ENCODE measurements at places on chromosomes 5 and 9. TPM values are rescaled to one million over a fixed set of nuclear protein-coding genes. Genes with fewer than 3 reads are reported as not detected.

GRCh38 chr5:61346511-61346910 is 14.5 kb downstream of the ZSWIM6 start:
- H3K27me3 ChIP-seq: no peaks in the 10 kb centered on the region
- H3K4me3 ChIP-seq: no peak overlapping the region
- peak; percentile 70 for DNase-seq
- no peak overlapping the region for H3K27ac ChIP-seq
- peaks cover 30% of the 10 kb centered on the region for H3K4me1 ChIP-seq

DNA sequence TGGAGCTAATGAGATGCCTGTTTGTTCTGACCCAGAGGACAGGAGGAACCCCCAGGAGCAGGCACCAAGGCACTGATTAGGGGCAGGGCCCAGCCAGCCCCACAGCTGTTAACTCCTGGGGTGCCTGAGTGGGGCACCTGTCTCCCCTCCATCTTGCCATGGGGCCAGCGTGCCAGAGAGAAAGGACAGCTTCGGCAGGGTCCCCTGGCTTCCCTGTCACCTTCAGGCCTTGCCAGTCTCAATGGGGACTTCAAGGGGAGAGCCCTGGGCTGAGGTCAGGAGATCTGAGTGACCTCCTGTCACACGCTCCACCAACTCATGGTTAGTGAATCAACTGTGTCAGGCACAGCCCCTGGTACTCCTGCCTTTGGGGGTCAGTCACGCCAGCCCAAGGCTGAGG is 152.7 kb upstream of the MVB12B start:
- H3K4me3 ChIP-seq: no peak overlapping the region
- H3K27ac ChIP-seq: no peak overlapping the region
- no peaks in the 10 kb centered on the region for H3K4me1 ChIP-seq
- DNase-seq: no peak
- H3K36me3 ChIP-seq: no peaks in the 10 kb centered on the region

DNA sequence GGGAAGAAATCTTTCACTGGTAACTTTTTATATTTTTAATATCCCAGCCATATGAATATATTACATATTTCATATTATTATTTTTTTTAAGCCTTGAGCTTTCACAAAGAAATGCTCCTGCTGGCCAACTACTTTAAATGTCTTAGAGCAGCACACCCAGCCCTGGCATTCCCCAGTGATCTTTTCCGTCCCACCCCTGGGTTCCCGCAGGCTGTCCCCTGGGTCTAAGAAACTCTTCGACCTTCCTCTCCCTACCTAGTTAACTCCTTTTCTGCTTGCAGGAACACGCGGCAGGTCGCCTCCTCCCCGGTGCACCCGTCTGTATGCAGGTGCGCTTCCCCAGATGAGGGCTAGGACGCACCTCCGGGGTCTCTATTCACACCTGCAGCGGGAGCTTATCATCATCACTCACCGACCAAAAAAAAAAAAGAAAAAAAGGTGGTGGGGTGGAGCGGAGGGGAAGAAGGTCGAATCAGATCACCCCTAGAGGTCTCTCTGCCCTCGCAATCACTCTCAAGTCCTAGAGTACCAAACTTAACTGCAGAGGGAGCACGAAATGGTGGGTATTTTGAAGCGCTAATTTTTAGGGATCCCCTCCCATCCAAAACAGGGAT is 696 bp downstream of the ZFP62 start:
- H3K27me3 ChIP-seq: no peaks in the 10 kb centered on the region
- DNase-seq: no peak
- H3K4me1 ChIP-seq: peaks cover 6% of the 10 kb centered on the region
- peak overlapping the region; percentile 67 for H3K4me3 ChIP-seq
- H3K36me3 ChIP-seq: no peaks in the 10 kb centered on the region

DNA sequence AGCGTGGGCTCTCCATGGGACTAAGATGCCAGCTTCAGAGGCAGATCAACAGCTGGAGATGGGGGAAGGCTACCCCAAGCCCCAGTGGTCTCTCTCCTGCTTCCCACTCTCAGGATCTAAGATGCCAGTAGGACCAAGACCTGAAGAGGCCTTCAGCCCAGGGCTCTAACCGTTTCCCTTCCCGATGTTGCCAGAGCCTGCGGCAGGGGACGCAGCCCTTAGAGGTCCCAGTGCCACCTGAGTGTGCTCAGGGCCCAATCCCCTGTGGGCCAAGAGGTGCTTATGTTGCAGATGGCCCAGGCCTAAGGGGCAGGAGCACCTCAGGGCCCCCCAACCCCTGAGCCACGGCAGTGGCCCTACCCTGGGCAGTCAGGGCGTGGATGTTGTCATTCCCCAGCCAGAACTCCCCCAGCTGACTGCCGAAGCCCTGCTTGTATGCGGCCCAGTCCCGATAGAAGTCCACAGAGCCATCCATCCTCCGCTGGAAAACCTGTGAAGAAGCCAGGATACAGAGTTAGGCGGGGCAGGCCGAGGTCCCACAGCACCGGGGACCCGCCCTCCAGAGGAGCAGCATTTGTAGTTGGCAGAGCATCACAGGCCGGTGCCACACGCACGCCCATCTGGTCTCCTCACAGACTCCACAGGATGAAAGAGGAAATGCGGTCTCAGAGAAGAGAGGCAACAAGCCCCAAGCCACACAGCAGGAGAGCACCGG is 5.4 kb downstream of the FCN1 start:
- no peak overlapping the region for H3K27ac ChIP-seq
- H3K4me1 ChIP-seq: no peaks in the 10 kb centered on the region
- no peak overlapping the region for H3K4me3 ChIP-seq

GRCh38 chr9:37002413-37003217 is 31.5 kb downstream of the PAX5 start:
- no peaks in the 10 kb centered on the region for H3K36me3 ChIP-seq
- H3K27me3 ChIP-seq: peaks cover 54% of the 10 kb centered on the region
- H3K27ac ChIP-seq: no peak overlapping the region
- H3K4me3 ChIP-seq: no peak overlapping the region
- DNase-seq: no peak
- H3K4me1 ChIP-seq: no peaks in the 10 kb centered on the region

- H3K27ac ChIP-seq: no peak overlapping the region
- peaks cover 21% of the 10 kb centered on the region for H3K27me3 ChIP-seq
- peak overlapping the region; percentile 36 for H3K4me3 ChIP-seq
- no peaks in the 10 kb centered on the region for H3K36me3 ChIP-seq
- peak; percentile 61 for DNase-seq
- peaks cover 9% of the 10 kb centered on the region for H3K4me1 ChIP-seq
Measured at GRCh38 chr5:171629628-171630349, 155.8 kb upstream of the SMIM23 start.

DNA sequence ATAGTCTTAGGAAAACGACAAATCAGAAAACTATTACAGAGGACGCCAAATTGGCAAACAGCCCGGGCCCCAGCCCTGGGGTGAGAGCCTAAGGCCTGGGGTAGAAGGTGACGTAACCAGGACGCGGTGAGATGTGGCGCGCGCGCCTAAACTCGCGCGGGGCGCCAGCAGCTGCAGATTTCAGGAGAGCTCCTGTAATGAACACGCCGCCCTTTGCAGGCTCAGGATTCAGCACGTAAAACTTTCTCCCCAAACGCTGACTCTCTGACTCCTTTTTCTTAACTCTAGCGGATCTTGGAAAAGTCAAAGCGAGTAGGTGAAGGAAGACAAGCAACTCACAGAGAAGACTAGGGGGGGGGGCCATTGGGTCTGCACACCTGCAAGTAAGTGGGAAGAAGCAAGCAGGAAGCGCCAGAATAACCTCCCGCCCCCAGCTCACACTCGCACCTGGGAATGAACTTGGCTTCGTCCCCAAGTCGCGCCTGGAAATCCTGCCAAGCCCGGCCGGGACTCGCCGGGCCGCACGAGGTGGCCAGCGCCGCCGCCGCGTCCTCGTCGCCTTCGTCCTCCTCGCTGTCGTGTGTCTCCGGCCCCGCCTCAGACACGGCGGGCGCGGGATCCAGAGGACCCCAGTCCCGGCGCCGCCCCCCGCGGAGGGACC is 822 bp downstream of the RASEF start:
- H3K27ac ChIP-seq: no peak overlapping the region
- no peaks in the 10 kb centered on the region for H3K4me1 ChIP-seq
- H3K27me3 ChIP-seq: peaks cover 35% of the 10 kb centered on the region
- peak overlapping the region; percentile 11 for H3K4me3 ChIP-seq
- DNase-seq: no peak
- no peaks in the 10 kb centered on the region for H3K36me3 ChIP-seq

DNA sequence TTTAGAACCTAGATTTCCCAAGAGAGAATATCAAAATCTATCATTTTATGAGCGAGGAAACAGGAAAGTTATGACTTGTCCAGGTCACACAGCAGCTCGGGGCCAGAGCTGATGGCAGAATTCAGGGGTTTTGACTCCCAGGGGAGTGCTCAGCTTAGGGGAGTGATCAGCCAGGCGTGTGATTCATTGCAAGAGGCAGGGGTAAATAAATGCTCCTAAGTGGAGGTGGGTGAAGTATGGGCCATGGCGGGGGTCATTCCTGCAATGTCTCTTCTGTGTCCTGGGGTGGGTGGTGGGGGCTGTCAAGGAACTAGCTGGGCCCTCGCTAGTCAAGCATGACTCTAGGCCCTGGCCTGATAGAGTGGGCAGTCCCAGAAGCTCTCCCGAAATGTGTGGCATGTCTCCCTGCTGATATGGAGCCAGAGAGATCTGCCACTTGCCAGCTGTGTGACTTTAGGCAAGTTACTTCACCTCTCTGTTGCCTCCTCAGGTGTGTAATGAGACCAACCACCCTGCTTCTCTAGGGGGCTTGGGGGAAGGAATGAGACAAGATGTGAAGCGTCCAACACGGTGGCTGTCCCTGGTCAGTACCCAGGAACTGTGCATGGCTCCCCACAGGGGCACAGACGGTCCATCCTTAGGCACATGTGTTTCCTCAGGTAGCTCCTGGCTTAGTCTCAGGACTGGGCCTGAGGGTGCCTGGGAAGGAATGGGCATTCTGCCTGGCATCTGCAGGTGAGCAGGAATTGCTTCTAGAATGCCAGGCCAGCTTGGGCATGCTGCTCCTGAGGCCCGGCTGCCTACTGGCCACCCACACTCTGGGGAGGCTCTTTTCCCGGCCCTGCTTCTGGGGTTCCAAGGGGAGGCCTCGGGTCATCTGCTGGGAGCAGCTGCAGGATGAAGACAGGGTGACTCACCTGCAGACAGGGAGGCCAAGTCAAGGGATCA is 36.5 kb upstream of the SH3PXD2B start:
- H3K4me1 ChIP-seq: no peaks in the 10 kb centered on the region
- no peak overlapping the region for H3K27ac ChIP-seq
- H3K4me3 ChIP-seq: no peak overlapping the region
- no peaks in the 10 kb centered on the region for H3K36me3 ChIP-seq
- peaks cover under 1% of the 10 kb centered on the region for H3K27me3 ChIP-seq

- no peaks in the 10 kb centered on the region for H3K36me3 ChIP-seq
- H3K4me3 ChIP-seq: no peak overlapping the region
- H3K27ac ChIP-seq: no peak overlapping the region
Measured at GRCh38 chr9:123425261-123425821, 69.3 kb downstream of the CRB2 start.

- H3K4me3 ChIP-seq: no peak overlapping the region
- H3K36me3 ChIP-seq: no peaks in the 10 kb centered on the region
- no peaks in the 10 kb centered on the region for H3K4me1 ChIP-seq
- DNase-seq: peak; percentile 46
- no peak overlapping the region for H3K27ac ChIP-seq
Measured at GRCh38 chr5:180718810-180719453, 20.9 kb downstream of the OR2Y1 start.

- H3K4me3 ChIP-seq: no peak overlapping the region
- H3K27me3 ChIP-seq: no peaks in the 10 kb centered on the region
- no peak overlapping the region for H3K27ac ChIP-seq
- H3K4me1 ChIP-seq: peaks cover 8% of the 10 kb centered on the region
Measured at GRCh38 chr5:74322191-74322590, 318.3 kb downstream of the ENC1 start.

DNA sequence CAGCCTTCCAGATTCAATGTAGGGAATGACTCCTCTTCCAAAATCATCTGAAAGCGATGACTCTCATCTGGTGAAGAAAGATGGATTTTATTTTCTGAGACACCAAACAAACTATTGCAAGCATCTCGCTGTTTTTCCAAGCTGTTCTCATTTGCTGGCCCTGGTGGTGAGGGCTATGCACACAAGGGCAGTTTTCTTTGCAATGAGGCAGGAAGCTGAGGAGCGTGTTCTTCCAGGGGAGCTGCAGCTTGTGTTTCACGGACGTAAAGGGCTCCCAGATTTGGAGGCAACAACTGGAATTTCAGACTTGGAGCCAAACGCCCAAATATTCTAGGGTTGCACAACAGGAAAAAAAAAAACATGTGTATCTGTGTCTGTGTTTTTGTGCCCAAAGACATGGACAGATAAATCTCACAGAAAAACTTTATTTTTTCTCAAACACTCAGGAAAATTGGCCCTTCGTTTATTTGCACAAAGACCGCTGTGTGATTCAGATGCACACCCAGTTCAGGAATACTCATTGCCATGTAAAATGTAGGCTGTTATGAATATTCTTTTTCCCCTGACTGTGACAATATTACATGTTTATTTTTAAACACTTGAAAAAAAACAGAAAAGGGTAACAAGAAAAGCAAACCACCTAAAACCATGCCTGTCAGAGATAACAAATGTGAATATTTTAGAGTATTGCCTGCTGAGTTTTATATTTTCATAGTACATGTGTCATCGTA is 151.3 kb downstream of the GAS1 start:
- H3K4me3 ChIP-seq: no peak overlapping the region
- no peaks in the 10 kb centered on the region for H3K27me3 ChIP-seq
- H3K27ac ChIP-seq: no peak overlapping the region
- DNase-seq: no peak
- H3K36me3 ChIP-seq: no peaks in the 10 kb centered on the region

DNA sequence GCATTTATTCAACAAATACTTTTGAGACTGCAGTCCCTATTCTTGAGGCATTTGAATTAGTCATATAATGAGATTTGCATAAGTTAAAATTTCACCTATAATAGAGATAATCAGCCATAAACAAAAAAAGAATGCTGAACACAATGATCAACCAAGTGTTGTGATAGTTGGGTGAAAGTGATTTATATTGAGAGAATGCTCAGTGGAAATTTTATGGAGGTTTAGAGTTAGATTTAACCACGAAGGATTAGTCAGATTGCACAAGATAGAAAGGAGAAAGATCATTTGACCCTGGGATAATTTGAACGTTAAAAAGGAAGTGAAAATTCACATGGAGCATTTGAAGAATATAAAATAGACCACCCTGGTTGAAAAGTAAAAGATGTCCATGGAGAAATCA is 356.2 kb downstream of the NPR3 start:
- no peaks in the 10 kb centered on the region for H3K4me1 ChIP-seq
- no peaks in the 10 kb centered on the region for H3K36me3 ChIP-seq
- H3K27ac ChIP-seq: no peak overlapping the region
- H3K27me3 ChIP-seq: peaks cover 2% of the 10 kb centered on the region
- H3K4me3 ChIP-seq: no peak overlapping the region

GRCh38 chr5:96788112-96788749 is 19.5 kb downstream of the ERAP1 start:
- no peak for DNase-seq
- no peaks in the 10 kb centered on the region for H3K27me3 ChIP-seq
- H3K27ac ChIP-seq: no peak overlapping the region
- no peak overlapping the region for H3K4me3 ChIP-seq
- H3K36me3 ChIP-seq: no peaks in the 10 kb centered on the region
- H3K4me1 ChIP-seq: peaks cover 9% of the 10 kb centered on the region

Gene TSSK1B
- total RNA-seq: not detected

Gene BOD1
- 55.0 TPM for total RNA-seq

Gene CYSRT1
- 0.92 TPM for total RNA-seq

Gene SAP30L
- total RNA-seq: 37.8 TPM

Gene AGPAT2
- 43.0 TPM for total RNA-seq

Gene MEGF10
- total RNA-seq: 0.21 TPM

Gene OLFM1
- 0.95 TPM for total RNA-seq

Gene SHOC1
- not detected for total RNA-seq

Gene SLC6A19
- not detected for total RNA-seq

Gene OTP
- total RNA-seq: not detected

Measured in endothelial cell of umbilical vein (primary cell).